GM12878 (cell line): ENCODE measurements at places on chromosomes 3 and 15. TPM values are rescaled to one million over a fixed set of nuclear protein-coding genes. Genes with fewer than 3 reads are reported as not detected.

GRCh38 chr3:172709774-172710663, 848 bp downstream of the NCEH1 start:
- H3K36me3 ChIP-seq: no peaks in the 10 kb centered on the region
- peak overlapping the region; percentile 67 for H3K4me3 ChIP-seq
- H3K4me1 ChIP-seq: no peaks in the 10 kb centered on the region; the same call in 1 of the 2 replicates
- no peak for DNase-seq
- H3K27me3 ChIP-seq: no peaks in the 10 kb centered on the region

- peak; percentile 8 for DNase-seq
- H3K27me3 ChIP-seq: no peaks in the 10 kb centered on the region
- H3K4me3 ChIP-seq: peak within 1 kb of the TSS; percentile 60
- H3K27ac ChIP-seq: no peak within 1 kb of the TSS
- H3K4me1 ChIP-seq: 0 out of 2 replicates have a peak, but pooled peaks cover 2% of the 10 kb centered on the region
These were observed at the start of gene CELF6 for GRCh38 chr15:72319985-72320671. Gene CELF6 (minus strand): TSS chr15:72320157. CDS start chr15:72319874, 283 bp downstream.

DNA sequence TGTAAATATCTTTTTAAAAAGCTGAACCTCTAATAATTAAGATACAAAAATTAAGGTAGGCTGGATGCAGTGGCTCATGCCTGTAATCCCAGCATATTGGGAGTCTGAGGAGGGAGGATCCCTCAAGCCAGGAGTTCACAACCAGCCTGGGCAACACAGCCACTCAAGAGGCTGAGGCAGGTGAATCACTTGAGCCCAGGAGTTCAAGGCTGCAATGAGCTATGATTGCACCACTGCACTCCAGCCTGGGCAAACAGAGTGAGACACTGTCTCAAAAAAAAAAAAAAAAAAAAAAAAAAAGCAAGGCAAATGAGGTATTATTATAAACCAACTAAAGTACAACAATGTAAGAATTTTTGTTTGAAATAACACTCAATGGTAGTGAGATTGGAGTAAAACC, 47.6 kb downstream of the EFHB start:
- H3K36me3 ChIP-seq: no peaks in the 10 kb centered on the region
- H3K27me3 ChIP-seq: no peaks in the 10 kb centered on the region
- no peak overlapping the region for H3K27ac ChIP-seq

DNA sequence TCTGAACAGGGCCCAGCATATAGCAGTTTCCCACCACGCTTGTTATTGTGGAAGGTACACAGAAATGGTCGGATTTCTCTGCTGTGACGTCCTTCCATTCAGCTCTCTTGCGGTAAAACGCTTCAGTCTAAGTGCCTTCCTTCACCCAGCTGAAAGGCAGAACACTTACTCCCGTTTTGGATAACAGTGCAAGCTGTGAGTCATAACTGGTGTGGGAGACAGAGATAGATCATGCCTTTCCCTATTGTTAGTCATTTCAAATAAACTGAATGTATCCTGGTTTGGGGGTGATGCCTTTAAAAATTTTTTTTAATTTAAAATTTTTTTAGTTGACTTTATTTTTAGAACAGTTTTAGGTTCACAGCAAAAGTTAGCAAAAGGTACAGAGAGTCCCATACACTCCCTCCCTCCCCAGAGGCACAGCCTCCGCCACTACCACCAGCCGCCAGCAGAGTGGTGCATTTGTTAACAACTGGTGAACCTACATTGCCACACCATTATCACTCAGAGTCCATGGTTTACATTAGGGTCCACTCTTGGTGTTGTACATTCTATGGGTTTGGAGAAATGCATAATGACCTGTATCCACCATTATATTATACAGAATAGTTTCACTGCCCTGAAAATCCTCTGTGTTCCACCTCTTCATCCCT, 94.9 kb upstream of the NSMCE3 start:
- no peak for DNase-seq
- H3K4me1 ChIP-seq: no peaks in the 10 kb centered on the region
- no peak overlapping the region for H3K27ac ChIP-seq
- H3K4me3 ChIP-seq: no peak overlapping the region
- no peaks in the 10 kb centered on the region for H3K27me3 ChIP-seq

DNA sequence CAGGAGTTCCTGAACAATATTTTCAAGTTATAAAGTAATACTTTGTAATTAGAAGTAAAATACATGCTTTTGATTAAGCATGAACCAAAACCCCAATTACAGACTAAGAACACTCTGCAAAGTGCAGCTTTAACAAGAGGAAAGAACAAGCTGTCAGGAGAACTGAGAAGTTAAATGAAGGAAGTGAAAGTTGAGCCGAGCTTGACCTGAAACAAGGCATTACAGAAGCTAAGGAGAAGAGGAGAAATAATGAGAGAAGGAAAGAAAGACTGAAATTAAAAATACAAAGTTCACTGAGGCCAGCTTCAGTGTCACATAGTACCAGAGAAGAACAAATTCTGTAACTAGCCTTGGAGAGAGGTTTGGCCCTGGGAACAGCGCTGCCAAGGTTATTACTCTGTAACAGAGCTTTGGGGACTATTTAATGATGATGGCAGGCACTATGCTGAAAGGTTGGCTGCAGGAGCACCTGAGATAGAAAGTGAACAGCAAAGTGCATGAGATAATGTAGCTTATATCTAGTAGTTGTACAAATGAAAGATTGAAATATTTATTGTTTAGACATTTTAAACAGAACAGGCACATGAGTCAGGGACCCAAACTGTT, 241.9 kb upstream of the PEX5L start:
- H3K27ac ChIP-seq: peak overlapping the region; percentile 29; the same call in 1 of the 2 replicates
- no peak overlapping the region for H3K4me3 ChIP-seq
- H3K36me3 ChIP-seq: no peaks in the 10 kb centered on the region
- DNase-seq: peak; percentile 63
- H3K4me1 ChIP-seq: peaks cover 17% of the 10 kb centered on the region

- no peaks in the 10 kb centered on the region for H3K36me3 ChIP-seq
- H3K4me1 ChIP-seq: no peaks in the 10 kb centered on the region
- H3K4me3 ChIP-seq: no peak overlapping the region
These were observed 32.2 kb upstream of the CDCP1 start for GRCh38 chr3:45178183-45179023.

DNA sequence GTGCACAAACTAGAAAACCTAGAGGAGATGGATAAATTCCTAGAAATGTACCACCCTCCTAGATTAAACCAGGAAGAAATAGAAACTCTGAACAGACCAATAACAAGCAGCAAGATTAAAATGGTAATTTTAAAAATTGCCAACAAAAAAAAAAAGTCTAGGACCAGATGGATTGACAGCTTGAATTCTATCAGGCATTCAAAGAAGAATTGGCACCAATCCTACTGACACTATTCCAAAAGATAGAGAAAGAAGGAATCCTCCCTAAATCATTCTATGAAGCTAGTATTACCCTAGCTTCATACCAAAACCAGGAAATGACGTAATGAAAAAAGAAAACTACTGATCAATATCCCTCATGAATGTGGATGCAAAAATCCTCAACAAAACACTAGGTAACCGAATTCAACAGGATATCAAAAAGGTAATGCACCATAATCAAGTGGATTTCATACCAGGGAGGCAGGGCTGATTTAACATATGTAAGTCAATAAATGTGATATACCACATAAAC, 10.1 kb upstream of the CCR1 start:
- H3K27me3 ChIP-seq: peaks cover 5% of the 10 kb centered on the region; the same call in 1 of the 2 replicates
- H3K4me1 ChIP-seq: peaks cover 39% of the 10 kb centered on the region
- H3K36me3 ChIP-seq: no peaks in the 10 kb centered on the region
- H3K27ac ChIP-seq: no peak overlapping the region
- no peak overlapping the region for H3K4me3 ChIP-seq

DNA sequence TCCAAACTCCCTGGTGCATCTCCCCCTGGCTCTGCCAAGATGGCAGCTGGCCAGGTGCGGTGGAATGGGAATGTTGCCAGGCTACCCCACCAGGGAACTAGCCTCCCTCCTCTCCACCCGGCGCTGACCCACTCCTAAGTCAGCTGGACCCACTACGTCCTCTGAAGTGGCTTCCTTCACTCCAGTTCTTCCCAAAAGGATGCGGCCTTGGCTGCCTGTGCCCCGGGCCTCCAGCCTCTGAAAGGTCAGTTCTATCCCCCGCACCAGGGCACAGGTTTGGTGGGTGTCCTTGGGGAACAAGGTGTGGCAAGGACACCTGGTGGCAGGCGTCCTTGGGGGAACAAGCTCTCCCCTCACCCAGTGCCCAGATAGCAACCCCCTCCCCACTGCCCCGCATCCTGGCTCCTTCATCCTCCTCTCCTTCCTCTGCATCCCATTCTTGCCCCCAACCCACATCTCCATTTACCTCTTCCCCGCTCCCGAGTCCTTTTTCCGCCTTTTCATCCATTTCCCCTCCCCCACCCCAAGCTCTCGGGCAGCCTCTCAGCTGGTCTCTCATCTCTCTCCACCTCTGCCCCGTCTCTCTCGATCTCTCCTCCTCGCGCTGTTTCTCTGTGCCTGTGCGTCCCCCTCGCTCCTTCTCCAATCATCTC, 54.0 kb downstream of the LHFPL4 start:
- no peak overlapping the region for H3K4me3 ChIP-seq
- no peaks in the 10 kb centered on the region for H3K36me3 ChIP-seq
- H3K27ac ChIP-seq: no peak overlapping the region
- no peak for DNase-seq
- peaks cover 2% of the 10 kb centered on the region; the same call in 1 of the 2 replicates for H3K4me1 ChIP-seq

DNA sequence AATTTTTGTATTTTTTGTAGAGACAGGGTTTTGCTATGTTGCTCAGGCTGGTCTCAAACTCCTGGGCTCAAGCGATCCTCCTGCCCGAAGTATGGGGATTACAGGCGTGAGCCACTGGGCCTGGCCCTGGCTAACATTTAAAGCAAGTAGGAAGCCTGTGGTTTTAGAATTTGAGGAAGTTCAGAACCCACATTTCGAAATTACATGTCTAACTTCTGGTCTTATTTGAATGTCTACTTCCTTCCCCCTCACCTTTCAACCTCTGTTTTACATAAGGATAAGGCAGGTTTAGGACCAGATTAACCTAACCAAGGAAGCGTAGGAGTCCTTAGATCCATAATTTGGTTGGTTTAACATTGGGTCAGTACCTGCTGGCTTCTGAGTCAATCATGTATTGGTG, 120.5 kb upstream of the PROK2 start:
- peaks cover 19% of the 10 kb centered on the region for H3K4me1 ChIP-seq
- no peak overlapping the region for H3K27ac ChIP-seq

GRCh38 chr15:98562331-98562937, 85.9 kb upstream of the IGF1R start:
- no peak overlapping the region for H3K27ac ChIP-seq
- no peaks in the 10 kb centered on the region for H3K36me3 ChIP-seq
- no peaks in the 10 kb centered on the region for H3K4me1 ChIP-seq

- no peak for DNase-seq
- H3K36me3 ChIP-seq: no peaks in the 10 kb centered on the region
- H3K4me3 ChIP-seq: no peak overlapping the region
- H3K27me3 ChIP-seq: no peaks in the 10 kb centered on the region
- no peak overlapping the region for H3K27ac ChIP-seq
- no peaks in the 10 kb centered on the region for H3K4me1 ChIP-seq
These were observed 144.1 kb upstream of the RASGRP1 start for GRCh38 chr15:38708672-38709180.

Gene CLDN11
- not detected in 2 replicates for polyA plus RNA-seq

Gene CHRNB4
- polyA plus RNA-seq: not detected in 2 replicates

Gene ACVR2B
- 0.37 and 1.2 TPM in 2 replicates for polyA plus RNA-seq

Gene EPHA6
- polyA plus RNA-seq: not detected in 2 replicates

Gene FILIP1L
- 3.3 and 3.8 TPM in 2 replicates for polyA plus RNA-seq
